ENCODE measurements at places on chromosomes 3 and 15.

DNA sequence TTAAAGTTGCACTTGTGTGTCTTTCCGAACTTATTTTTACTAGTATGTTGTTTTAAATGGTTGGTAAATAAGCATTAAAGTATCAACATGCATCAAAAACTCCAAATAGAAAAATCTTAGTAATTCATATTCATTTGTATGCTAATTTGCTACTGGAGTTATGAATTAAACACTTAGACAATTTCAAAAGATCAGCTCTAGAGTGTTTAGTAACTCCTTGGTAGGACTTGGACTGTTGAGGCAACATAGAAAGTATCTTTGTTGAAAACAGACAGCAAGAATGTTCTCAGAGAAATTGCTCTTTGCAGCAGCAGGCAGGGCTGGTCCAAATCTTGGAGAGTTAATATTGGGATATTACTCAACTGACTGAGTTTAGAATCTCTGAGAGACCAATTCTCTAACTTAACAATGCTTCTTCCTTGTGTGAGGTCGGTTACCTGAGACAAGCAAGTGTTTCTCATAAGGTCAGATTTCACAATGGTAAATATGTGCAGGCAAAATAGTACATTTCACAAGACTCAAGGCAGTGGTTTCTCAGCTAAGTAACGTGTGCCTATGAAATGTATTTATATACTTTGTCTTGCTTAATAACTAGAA lies 147.8 kb upstream of the IL12A start:
- no peak for DNase-seq

- no peak for DNase-seq
Observed at GRCh38 chr15:40061212-40061901, 22.4 kb upstream of the SRP14 start.

DNA sequence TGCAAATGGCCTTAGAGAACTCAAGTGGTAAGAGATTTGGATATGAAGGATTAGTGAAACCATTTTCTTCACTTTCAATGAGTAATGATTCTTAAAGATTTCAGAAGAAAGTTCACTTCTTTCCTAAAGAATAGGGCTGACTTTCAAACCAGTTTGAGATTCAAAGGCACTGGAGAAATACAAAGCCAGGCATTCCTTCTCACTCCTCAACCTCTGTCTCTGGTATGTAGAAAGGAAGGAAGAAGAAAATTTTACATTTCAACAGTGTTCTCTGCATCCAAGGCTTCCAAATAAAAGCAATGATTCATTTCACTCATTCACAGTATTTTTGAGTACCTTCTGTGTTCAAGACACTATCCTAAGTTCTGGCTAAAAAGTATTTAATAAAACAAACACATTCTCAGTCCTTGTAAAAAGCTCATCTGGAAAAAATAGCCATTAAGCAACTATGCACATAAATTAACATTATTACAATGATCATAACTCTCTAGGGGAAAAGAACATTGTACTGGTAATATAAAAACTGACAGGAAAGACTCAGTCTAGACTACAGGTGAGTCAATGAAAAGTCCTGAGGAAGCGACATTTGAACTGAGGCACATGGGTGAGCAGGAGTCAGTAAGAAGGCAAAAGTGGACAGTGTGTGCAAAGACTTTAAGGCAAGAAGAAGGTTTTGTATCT lies 79.5 kb downstream of the IMPG2 start:
- DNase-seq: no peak

DNA sequence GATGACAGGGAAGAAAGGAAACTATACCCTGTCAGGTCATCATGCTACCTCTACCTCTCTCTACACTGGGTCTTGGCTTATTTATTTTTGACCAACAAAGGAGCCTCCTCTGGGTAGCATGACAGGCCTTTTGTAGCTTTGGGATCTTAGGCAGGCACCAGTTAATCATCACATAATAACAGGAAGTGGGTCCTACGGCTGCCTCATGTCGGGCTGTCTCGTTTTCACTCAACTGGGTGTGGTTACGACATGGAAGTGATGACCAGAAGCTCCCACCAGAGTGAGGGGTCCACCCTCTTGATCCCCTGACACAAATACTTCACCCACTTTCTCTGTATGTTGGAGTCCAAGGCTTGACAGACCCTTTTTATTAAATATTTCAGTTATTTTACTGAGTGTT lies 105.3 kb downstream of the CD47 start:
- no peak for DNase-seq

DNA sequence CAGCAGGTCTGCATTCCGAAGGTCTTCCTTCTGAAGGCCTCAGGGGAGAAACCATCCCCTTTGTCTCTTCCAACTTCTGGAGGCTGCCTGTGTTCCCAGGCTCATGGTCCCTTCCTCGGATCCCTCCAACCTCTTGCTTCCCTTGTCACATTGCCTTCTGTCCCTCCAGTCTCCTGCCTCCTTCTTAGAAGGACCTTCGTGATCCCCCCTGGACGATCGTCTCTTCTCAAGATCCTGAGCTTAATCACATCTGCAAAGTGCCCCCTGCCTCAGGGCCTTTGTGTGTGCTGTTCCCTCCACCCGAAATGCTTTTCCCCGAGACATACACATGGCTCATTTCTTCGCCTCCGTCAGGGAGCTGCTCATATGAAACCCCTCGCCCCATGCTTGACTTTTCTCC lies 505.8 kb downstream of the SHQ1 start:
- no peak for DNase-seq

GRCh38 chr15:40479024-40479423 lies 8.2 kb downstream of the CHST14 start:
- no peak for DNase-seq

- no peak for DNase-seq
Observed at GRCh38 chr3:188326111-188326510, 172.2 kb downstream of the LPP start.

DNA sequence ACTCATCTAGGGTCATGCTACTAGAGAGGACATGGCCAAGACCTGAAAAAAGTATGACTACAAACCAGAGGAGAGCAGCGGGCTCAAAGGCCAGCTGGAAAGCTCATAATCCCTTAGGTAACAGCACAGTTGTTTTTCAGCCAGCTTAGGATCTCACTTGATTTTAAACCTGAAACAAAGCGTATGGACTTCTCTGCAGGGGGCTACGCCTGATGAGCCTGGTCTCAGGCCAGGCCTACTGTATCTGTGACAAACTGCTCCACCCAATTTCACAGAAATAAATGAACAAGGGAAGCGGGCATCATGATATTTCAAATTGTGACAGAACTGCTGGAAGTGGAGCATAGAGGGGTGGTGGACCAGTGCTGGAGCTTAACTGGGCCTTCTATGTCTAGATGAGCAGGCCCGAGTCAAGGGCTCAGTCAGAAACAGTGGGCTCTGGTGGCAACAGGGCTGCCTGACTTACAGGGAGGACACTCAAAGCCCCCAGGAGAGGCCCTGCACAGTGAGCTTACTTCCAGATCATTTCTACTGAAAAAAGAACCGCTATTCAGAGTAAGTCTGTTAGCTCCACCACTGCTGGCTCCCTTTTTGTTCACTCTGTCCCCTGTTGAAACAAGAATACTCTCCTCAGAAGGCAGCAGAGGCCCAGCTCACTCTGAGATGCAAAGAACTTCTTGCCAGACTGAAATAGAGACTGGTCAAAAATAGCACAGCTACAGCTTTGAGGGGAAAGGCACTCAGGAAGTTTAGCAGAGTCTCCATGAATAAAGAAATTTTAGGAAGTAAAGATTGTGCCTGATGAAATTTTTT lies 47.0 kb downstream of the LRIG1 start:
- no peak for DNase-seq

DNA sequence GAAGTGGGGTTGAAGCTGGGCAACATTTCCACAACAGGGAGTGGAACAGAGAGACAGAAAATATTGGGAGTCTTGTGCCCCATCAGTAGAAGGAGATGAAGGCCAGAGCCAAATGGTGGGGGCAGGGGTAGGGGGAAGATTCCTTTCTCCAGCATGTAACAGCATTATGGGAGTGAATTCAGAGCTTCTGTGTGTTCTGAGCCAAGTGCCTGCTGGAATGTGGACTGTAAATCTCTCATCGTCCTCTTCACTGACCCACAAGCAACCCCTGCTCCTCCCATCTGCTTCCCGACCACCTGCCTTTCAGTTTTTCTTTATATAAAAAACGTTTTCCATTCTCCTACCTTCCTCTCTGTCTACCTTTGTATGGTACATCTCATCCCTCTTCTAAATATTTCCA lies 344.2 kb upstream of the TPRG1 start:
- no peak for DNase-seq

DNA sequence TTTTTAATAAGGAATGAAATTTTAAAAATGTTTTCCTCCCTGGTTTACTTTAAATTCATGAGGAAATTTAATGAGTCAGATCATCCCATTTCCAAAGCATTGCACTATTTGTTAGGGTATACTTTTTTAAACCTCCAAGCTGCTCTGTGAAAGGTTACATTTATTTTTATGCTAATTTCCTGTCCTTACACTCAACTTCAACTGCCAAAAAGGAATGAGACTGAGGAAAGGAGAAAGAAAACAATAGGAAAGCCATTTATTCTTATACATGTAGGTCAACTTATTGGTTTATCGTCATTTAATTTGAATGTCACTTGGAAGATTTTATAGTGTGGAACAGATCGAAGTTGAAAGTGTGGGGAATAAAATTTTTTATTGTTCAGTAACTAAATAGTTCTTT lies 104.1 kb downstream of the ALCAM start:
- no peak for DNase-seq

GRCh38 chr3:27758083-27758482 lies 36.0 kb upstream of the EOMES start:
- no peak for DNase-seq

DNA sequence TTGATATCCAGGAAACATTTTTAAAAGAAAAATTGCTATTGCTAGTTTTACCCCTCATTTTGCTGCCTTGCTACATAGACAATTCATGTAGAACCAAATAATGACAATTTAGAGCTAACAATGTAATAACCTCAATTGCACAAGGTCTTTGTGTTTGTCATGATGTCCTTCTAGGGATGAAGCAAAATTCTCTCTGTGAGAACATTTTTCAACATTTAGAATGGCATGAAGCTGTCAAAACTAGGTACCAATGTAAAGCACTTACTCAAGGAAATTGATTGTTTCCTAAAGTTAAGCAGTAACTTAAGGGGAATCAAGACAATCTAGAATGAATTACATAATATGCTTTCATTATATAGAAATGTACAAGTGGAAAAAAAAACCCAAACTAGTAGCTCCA lies 7.9 kb upstream of the FGF7 start:
- no peak for DNase-seq

- no peak for DNase-seq
Observed at GRCh38 chr15:100766243-100767000, 113.2 kb upstream of the ALDH1A3 start.

- DNase-seq: no peak
Observed at GRCh38 chr3:46097691-46098241, 70.5 kb upstream of the XCR1 start.

GRCh38 chr3:117562000-117562399 lies 852.4 kb downstream of the TUSC7 start:
- no peak for DNase-seq

Measured in NAMALWA (cell line).